ENCODE measurements at places on chromosomes 4 and X. TPM values are rescaled to one million over a fixed set of nuclear protein-coding genes. Genes with fewer than 3 reads are reported as not detected.

DNA sequence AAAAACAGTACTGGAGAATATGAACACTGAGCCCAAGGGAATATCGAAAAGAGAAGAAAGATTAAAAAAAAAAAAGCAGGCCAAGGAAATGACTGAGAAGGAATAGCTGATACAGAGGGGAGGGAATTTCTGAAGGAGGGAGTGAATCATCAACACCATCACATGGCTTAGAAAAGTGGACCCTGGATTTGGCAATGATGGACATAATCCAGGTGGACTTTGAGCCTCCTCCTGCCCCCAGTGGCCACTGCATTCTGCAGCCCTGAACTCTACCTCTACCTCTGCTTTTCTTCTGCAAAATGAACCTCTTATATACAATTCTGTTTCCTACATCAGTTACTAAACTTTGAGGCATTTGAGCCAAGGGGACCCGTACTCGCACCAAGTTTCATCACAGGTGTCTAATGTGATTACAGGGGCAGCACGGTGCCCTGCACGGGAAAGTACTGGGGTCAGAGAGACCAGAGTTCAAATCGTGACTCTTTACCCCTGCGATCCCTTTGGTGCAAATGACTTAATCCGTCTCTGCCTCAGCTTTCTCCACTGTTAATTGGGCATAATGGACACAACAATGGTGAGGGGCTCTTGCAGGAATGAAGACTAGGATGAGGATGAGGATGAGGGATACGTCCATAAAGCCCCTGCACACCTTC lies 1.1 kb downstream of the OCIAD2 start:
- DNase-seq: no peak

DNA sequence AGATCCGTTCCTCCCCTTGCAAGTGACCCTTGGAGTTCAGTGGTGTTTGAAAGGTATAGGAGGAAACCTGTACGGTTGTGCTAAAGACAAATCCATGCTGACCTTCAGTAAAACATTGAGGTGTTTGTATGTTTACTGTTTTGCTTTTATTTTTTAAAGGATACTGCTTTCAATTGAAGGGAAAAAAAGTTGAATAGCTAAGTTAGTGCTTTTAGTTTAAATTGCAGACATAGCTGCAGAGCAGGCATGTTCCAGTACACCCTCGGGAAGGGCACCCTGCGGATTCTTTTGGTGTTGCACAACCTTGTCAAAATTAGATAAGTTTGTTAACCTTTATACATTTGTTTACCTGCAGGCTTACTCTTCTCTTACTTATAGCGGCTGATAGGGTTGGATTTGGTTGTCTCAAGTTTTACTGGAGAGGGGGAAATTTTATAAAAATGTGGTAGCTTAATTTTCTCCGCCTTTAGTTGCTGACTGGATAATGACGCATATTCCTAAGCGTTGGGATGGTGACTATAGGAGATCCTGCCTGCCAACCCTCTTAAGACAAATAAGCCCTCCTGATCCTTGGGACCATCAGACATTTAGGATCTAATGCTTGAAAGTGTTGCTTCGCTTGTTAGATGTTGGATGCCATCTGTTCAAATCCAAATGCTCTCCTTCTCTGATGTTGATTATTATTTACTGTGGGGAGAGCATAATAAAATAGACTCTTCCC lies 2.0 kb downstream of the RAPGEF2 start:
- peak; percentile 38 for DNase-seq

- peak; percentile 84 for DNase-seq
Measured at GRCh38 chrX:139204898-139205667, 325.5 kb upstream of the F9 start.

DNA sequence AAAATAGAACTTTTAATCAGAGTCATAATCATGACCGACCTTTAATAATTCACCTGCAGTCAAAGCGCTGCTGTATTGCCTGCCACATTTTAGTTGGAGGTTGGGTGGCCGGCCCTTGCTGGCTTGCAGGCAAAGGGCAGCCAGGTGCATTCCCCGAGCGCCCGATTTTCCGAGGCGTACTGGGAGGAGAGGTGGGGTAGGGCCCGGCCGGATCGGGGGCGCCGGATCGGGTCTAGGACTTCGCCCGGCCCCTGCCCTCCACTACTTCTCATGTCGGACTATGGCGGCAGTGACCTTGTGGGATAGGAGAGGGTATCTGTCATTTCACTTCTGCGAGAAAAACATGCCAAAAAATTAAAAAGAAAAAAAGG lies 2.5 kb upstream of the RS1 start:
- peak; percentile 69 for DNase-seq

DNA sequence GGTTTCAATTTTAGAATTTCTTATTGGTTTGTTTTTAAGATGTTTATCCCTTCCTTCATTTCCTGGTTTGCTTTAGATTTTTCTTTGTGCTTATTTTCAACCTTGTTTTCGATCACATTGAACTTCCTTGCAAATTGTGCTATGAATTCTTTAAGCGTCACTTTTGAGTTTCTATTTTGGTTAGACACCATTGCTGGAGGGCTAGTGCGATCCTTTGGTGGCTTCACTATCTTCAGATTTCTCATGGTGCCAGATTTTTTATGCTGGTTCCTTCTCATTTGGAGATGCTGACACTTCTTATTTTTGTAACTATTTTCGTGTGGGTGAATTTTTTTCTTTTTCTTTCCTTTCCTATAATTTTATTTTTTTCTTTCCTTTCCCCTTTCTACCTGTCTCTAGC lies 227.2 kb upstream of the HDX start:
- no peak for DNase-seq

DNA sequence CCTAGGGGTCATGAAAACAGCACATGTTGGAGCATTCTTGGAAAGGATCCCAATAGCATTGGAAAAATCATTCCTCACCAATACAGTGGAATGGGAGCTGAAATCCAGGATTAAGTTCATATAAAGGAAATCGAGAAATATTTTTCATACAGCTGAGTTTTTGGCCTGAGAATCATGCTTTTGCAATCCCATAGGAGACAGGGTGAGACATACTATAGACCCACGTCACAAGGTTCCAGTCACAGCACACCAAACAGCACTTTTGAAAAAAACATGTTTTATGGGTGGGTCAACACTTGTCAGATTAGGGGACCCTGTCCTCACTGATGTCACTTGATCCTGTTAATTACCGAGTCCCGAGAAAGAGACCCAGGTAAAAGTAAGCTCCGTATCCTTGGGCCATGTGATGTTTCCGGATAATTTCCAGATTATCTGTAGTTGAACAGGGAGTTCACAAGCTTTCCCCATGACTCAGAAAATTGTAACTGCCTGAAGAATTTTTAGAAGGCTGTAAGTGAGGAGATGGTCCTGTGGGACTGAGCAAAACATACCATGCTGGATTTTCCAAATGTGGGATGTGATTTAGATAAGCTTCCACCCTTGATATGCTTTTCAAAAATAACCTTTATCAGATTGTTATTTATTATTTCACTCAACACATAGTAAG lies 80.9 kb upstream of the TLR3 start:
- DNase-seq: no peak

DNA sequence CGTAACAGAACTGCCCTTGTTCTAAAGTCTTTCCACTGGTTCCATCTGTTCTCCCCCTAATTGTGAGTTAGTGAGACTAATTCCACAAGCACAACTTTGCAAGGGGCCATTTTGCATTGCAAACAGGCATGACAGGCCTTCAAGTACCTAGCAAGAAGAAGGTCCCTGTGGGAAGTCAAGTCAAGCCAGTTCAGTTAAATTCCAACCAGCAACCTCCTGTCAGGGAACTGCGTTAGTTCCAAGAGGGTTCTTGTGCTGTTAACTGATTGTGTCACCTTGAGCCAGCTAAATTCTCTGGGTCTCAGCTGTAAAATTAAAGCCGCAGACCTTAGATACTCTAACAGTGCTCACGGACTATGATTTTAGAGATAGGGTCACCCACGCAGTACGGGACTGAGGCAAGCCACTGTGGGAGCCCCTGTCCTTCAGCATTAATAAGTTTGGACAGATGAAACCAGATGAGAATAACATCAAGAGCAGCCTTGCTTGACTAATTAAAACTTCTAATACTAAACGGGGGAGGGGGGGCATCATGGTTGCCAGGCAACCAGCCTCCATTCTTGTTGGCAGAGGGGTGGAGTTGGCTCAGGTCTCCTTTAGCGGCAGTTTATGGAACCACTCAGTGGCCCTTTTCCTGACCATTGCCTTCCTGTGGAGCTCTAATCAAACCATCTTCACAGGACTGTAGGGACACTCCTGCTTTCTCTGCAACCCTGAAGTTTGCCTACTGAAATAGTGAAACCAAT lies 24.1 kb upstream of the TMEM150C start:
- no peak for DNase-seq

- DNase-seq: no peak
Measured at GRCh38 chrX:134482371-134482770, 22.4 kb downstream of the HPRT1 start.

- DNase-seq: no peak
Measured at GRCh38 chr4:314296-314903, 9.1 kb upstream of the ZNF732 start.

DNA sequence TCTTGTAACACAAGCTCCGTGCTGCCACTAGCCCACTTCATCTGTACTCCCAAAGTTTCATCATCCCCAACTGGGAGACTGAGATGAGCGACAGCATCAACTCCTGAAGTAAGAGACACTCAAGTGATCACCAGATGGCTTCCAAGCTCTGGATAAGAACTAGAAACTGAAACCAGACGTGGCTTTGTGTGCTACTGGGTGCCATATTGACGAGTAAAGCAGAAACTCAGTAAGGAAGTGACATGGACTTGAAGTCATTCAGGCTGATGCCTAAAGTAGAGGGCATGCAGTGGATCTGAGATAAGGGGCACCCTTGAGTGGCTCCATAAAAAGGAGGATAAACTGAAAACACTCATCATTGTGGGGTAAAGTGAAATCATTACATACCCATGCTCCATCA lies 72.4 kb downstream of the PCYT1B start:
- no peak for DNase-seq

DNA sequence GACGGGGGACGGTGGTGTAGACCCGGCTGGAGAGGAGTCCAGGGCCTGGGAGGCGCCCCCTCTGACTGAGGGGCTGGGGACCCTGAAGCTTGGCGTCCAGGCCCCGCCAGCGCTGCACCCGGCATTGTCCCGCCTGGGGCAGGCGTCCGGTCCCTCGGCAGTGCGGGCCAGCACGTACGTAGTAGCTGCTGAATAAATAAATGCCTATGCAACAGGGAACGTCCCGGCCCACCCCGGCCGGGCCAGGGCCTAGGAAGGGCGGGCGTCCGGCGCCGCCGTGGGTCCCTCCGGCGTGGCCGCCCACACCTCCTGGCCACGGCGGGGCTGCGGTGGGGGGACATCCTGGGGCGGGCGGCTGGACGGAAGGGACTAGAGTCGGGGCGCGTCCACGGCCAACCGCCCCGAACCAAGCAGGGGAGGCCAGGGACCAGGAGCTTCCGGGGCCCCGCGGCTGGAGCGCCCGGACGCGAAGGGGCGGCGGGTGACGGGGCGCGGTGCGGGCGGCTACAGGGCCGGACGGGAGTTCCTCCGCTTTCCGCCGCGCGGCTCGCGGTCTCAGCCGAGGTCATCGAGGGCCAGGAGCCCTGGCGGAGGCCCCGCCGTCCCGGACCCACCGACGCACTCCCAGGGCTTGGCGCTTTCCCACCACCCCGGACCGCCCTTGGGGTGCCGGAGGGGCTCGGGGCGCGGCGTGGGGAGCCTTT lies 886 bp upstream of the WWC2 start:
- DNase-seq: peak; percentile 54

GRCh38 chrX:13142891-13143290 lies 98.5 kb upstream of the FAM9C start:
- no peak for DNase-seq

DNA sequence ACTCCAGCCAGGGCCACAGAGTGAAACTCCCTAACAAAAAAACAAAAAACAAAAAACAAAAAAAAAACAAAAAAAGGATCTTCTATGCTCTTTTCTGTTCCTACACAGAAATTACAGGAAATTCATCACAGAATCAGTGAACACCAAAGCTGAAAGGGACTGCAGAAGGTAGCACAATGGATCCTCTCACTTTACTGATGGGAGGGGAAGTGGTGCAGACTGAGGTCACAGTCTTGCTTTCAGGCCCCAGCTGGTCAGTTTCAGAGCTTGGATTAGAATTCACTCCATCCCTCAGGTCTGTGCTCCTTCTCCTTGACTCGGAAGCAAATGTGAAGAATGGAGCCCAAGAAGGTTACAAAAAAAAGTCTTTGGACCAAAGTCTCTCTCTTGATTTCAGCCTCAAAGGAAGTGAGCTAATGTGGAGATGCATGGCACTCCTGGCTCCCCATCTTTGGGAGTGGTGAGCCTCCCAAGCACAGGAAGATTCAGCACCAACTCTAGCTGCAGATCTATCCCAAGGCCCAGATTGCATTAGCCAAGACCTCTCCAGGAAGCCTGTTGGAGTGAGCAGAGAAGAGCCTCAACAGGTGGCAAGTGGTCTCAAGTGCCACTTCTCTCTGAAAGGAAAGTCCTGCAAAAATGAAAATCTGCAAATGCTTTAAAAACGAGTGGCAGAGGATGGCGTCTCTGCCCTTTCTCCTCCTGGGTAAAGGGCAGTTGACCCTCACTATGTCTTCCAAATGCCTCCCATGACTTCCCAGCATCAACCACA lies 176.0 kb downstream of the MAML3 start:
- peak; percentile 70 for DNase-seq

DNA sequence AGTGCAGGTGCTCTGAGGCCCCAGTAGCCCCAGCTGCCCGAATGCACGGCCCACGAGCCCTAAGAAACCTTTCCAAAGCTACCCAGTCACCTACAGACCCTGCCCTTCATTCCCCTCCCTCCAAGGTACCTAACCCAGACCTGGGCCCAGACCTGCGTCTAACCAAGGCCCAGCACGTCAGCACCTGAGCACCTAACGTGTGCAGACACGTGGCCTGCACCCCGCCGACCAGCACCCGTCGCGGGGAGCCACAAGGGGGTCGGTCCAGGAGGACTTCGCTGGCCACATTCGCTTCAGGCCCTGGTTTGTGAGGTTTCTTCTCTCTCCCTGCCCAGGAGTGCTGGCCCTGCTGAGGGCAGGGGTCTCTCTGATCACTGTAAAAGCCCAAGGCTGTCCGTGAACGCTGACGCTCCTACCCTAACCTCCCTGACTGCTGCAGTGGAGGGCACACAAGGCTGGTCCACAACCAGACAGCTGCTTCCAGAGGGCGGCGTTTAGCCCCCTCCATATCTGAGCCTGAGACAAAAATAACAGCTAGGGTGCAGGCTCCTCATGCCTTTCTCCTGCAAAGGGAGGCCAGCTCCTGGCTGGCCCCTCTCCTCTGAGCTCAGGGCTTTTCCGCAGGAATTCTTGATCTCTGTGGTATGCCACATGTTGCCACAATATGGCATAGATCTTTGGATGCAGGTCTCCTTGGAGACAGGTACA lies 31.8 kb downstream of the WDR1 start:
- DNase-seq: no peak

DNA sequence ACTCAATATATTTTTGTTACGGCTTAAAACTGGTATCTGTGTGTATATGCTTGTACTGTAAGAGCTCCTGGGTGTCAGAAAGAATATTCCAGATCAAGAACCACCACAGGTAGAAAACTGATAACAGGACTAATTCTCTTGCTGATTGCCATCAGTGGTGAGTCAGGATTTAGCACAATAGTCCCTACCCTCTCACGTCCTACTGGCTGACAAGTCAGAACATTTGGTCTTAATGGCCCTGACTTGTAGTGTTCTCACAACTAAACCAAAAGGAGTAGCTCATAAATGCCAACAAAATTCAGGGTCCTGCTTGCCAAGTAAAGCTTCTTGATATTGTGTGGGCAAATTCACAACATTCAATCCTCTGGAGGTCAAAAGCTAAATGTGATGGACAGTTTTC lies 105.2 kb upstream of the MAB21L2 start:
- DNase-seq: no peak

The GC gene
- not detected for total RNA-seq

The NLRP2B gene
- not detected for total RNA-seq

The CFAP99 gene
- 24.7 TPM for total RNA-seq

The GAK gene
- total RNA-seq: 380 TPM

The SCARB2 gene
- total RNA-seq: 103 TPM

The ACSL1 gene
- 306 TPM for total RNA-seq

The PWWP3B gene
- 0.76 TPM for total RNA-seq

The GPR119 gene
- total RNA-seq: not detected

All from upper lobe of left lung (tissue), 6 donors.